ENCODE measurements at places on chromosomes 4 and X.

GRCh38 chr4:173494013-173494970 is 35.7 kb downstream of the HAND2 start:
- DNase-seq = peak; percentile 42
- peaks cover 19% of the 10 kb centered on the region for H3K4me1 ChIP-seq
- peak overlapping the region; percentile 81 for H3K4me3 ChIP-seq
- H3K27ac ChIP-seq = no peak overlapping the region
- H3K27me3 ChIP-seq = peaks cover 27% of the 10 kb centered on the region

- H3K4me3 ChIP-seq = no peak overlapping the region
- no peak for DNase-seq
- peaks cover 4% of the 10 kb centered on the region for H3K4me1 ChIP-seq
- H3K27me3 ChIP-seq = no peaks in the 10 kb centered on the region
- H3K36me3 ChIP-seq = peaks cover 7% of the 10 kb centered on the region
Observed at GRCh38 chr4:8477676-8478075, 37.1 kb downstream of the TRMT44 start.

DNA sequence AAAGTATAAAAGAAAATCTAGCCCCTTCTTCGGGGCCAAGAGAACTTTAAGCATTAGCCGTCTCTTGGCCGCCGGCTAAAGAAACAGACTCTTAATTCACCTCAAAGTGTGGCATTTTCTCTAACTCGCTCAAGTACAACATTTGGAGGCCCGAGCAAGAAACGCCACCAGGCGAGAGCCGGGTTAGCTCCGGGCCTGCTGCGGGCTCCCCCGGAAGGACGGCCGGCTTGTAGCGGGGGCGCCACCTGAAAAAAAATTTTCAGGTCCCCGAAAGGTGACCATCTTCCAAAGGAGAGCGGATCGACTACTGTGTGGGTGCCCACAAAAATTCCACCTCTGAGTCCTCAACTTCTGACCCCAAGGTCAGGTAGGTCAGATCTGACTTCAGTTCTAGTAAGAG is 156.0 kb downstream of the DEFB131A start:
- H3K27me3 ChIP-seq = no peaks in the 10 kb centered on the region
- peaks cover 6% of the 10 kb centered on the region for H3K36me3 ChIP-seq
- no peak overlapping the region for H3K4me3 ChIP-seq
- no peak for DNase-seq
- peaks cover 22% of the 10 kb centered on the region for H3K4me1 ChIP-seq

- H3K4me1 ChIP-seq = no peaks in the 10 kb centered on the region
- no peaks in the 10 kb centered on the region for H3K27me3 ChIP-seq
- DNase-seq = no peak
- H3K4me3 ChIP-seq = no peak overlapping the region
- no peak overlapping the region for H3K27ac ChIP-seq
Observed at GRCh38 chr4:20490734-20491133, 209.5 kb upstream of the PACRGL start.

GRCh38 chr4:137608085-137608484 is 75.8 kb upstream of the PCDH18 start:
- H3K36me3 ChIP-seq = no peaks in the 10 kb centered on the region
- DNase-seq = no peak
- H3K27me3 ChIP-seq = no peaks in the 10 kb centered on the region
- no peak overlapping the region for H3K4me3 ChIP-seq

GRCh38 chr4:187027272-187027671 is 303.6 kb upstream of the FAT1 start:
- no peak overlapping the region for H3K4me3 ChIP-seq
- no peaks in the 10 kb centered on the region for H3K4me1 ChIP-seq
- no peak overlapping the region for H3K27ac ChIP-seq
- no peaks in the 10 kb centered on the region for H3K36me3 ChIP-seq
- no peaks in the 10 kb centered on the region for H3K27me3 ChIP-seq
- no peak for DNase-seq

DNA sequence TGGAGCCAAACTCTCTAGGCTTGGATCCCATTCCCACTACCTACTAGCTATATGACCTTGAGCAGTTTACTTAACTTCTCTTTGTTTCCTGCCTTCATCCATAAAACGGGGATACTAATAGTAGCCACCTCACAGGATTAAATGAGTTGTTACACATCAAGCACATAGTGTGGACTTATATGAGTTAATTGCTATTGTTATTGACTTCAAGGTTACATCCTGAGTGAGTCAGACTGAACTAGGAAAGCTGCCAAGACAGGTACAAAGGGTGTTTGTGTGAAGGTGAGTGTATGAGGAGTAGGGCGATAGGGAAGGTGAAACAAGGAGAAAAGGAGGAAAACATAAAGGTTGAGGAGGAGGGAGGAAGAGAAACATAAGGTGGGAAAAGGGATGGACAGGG is 32.2 kb downstream of the TFDP3 start:
- no peak overlapping the region for H3K27ac ChIP-seq
- H3K27me3 ChIP-seq = no peaks in the 10 kb centered on the region
- H3K4me1 ChIP-seq = no peaks in the 10 kb centered on the region
- DNase-seq = no peak
- no peak overlapping the region for H3K4me3 ChIP-seq

- no peak overlapping the region for H3K4me3 ChIP-seq
- no peak overlapping the region for H3K27ac ChIP-seq
- H3K36me3 ChIP-seq = no peaks in the 10 kb centered on the region
- DNase-seq = no peak
- no peaks in the 10 kb centered on the region for H3K4me1 ChIP-seq
Observed at GRCh38 chr4:90183254-90183653, 56.1 kb downstream of the CCSER1 start.

GRCh38 chrX:115311601-115312001 is 22.1 kb downstream of the LUZP4 start:
- no peak overlapping the region for H3K4me3 ChIP-seq
- H3K36me3 ChIP-seq = no peaks in the 10 kb centered on the region
- DNase-seq = no peak
- H3K27ac ChIP-seq = no peak overlapping the region

DNA sequence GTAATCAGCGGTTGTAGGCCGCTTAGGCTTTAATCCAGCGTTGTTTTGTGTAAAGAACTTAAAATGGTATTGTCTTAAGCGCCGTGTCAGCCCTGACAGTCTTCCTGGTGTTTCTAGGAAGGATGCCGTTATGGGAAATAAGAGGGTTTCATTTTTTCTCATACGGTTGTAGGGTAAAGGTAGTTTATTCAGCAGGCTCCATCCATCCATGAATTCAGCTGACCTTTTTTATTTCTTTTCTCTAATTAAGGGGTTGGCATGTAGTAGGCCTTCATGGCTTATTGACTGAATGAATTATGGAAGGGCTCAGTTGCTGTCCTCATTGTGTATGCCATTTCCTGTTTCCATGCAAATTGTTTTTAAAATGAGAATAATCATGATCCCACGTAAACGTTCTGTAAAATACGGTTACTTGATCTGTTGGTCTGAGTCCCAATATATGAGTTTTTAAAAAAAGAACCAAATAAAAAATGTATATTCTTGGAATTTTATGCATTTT is 693 bp downstream of the OCIAD1 start:
- peaks cover 6% of the 10 kb centered on the region for H3K27me3 ChIP-seq
- peak overlapping the region; percentile 99 for H3K27ac ChIP-seq
- peaks cover 40% of the 10 kb centered on the region for H3K36me3 ChIP-seq
- DNase-seq = no peak

GRCh38 chr4:24778464-24779225 is 16.7 kb upstream of the SOD3 start:
- no peak overlapping the region for H3K4me3 ChIP-seq
- no peaks in the 10 kb centered on the region for H3K36me3 ChIP-seq
- no peaks in the 10 kb centered on the region for H3K27me3 ChIP-seq
- H3K27ac ChIP-seq = no peak overlapping the region
- H3K4me1 ChIP-seq = no peaks in the 10 kb centered on the region
- no peak for DNase-seq

DNA sequence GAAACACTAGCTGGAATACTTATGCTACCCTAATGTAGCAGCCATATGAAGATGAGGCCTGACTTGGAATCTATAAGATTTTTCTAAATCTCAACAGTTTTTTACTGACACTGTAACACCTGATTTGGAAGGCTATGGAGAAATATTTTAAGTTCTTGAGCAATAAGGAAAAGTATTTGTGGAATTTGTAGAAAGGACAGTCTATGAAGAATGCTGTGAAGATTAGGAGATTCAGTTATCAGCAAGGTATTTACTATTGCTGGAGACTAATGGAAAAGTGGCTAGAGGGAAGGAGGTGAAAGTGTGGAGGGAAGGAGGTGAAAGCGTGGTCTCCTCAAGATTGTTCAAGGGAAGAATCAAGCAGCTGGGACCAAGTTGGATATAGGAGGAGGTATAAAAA is 190.0 kb upstream of the EMCN start:
- no peak overlapping the region for H3K27ac ChIP-seq
- H3K4me1 ChIP-seq = no peaks in the 10 kb centered on the region
- H3K36me3 ChIP-seq = no peaks in the 10 kb centered on the region
- no peak overlapping the region for H3K4me3 ChIP-seq

DNA sequence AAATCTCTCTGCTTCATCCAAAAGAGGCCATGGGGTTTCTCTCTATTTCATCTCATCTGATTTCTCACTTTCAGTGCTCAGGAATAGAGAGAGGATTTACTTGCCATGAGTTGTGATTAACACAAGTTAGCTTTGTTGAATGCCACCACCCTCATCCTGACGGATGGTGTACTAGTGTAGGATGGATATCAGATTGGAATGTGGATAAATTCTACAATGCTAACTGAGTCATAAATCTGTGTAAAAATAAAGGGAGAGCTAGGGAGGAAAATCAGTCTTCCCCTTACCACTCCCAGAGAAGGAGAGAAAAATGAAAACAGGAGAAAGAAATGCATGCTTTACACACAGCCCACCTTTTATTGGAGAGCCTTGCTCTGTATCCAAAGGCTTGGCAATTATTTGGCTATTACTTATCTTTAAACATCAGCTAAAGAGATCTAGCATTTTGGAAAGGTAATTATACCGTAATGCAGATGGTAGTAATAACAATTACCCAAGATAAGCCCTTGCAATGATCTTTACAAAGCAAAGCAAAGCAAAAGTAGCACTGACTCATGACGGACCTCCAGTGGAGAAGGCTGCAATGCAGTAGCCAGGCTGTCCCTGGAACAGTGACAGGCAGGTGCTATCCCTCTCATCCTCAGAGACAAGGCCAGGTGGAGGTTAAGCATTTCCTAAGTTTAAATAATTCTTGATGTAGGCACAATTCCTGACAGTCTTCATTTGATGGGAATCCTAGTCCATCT is 306.3 kb upstream of the PPARGC1A start:
- no peak overlapping the region for H3K4me3 ChIP-seq
- H3K27ac ChIP-seq = no peak overlapping the region
- H3K36me3 ChIP-seq = no peaks in the 10 kb centered on the region
- no peak for DNase-seq
- H3K4me1 ChIP-seq = no peaks in the 10 kb centered on the region

- no peak overlapping the region for H3K27ac ChIP-seq
- no peaks in the 10 kb centered on the region for H3K4me1 ChIP-seq
- no peak overlapping the region for H3K4me3 ChIP-seq
- no peak for DNase-seq
- no peaks in the 10 kb centered on the region for H3K36me3 ChIP-seq
Observed at GRCh38 chr4:189514209-189514608, 426.5 kb upstream of the FRG1 start.

- H3K27ac ChIP-seq = no peak overlapping the region
- H3K4me3 ChIP-seq = no peak overlapping the region
- H3K36me3 ChIP-seq = no peaks in the 10 kb centered on the region
Observed at GRCh38 chr4:81666491-81666890, 194.8 kb upstream of the RASGEF1B start.

DNA sequence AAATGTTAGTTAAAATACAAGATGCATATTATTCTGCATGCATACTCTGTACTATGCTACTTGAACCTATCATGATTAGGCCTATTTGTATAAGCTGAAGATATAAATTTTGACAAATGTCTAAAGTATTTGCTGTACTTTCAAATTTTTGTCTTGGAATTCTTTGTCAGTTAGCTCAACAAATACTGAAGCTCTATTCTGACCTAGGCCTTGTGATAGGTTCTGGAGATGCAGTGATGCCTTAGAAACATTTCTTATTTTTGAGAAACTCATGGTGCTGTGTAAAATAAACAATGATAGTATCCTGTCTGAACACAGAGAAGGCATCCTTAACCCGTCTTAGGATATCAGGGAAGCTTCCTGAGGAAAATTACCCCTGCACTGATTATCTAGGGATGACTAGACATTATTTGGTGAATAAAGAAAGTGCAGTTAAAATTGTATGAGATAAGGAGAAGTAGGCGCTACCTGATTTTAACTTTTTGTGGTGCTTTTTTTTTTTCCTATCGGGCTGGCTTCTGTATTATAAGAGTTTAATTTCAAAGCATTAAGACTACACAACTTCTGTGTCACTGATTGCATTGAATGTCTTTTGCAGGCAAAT is 43.4 kb downstream of the MOB1B start:
- no peak overlapping the region for H3K27ac ChIP-seq
- no peak for DNase-seq
- H3K27me3 ChIP-seq = no peaks in the 10 kb centered on the region

- no peak overlapping the region for H3K4me3 ChIP-seq
- no peaks in the 10 kb centered on the region for H3K27me3 ChIP-seq
- no peaks in the 10 kb centered on the region for H3K4me1 ChIP-seq
Observed at GRCh38 chrX:32530802-32531403, 680.4 kb downstream of the DMD start.

DNA sequence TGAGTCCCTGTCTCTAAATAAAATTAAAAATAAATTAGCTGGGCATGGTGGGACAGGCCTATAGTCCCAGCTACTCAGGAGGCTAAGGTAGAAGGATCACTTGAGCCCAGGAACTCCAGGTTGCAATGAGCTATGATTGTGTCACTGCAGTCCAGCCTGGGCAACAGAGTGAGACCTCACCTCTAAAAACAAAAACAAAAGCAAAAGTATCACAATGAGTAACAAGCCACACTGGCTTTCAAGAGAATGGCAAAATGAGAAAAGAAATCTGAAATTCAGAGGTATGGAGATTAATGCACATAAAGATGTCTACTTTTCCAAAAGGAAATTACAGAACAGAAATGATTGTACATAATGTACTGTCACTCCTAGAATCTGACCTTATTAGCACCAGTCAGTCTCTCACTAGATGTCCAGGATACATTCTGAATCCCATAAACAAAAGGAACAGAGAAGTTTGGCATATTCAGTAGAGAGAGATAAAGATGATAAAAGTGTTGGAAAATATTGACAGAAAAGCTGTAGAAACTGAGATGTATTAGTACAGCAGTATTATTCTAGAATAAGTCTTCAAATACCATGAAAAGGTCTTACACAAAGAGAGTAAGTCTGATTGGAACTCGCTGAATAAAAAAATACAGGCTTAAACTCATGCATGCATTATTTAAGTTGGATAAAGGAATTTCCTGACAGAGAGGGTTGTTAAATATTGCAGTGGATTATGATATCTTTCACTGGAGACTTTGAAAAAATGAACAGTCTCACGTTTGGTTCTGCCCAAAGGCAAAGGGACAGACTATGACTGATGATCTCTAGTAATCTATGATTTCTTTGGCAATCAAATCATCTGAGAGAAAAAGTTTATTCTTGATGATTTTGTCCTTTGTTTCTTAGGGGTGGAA is 102.5 kb downstream of the SH3RF1 start:
- H3K36me3 ChIP-seq = peaks cover 2% of the 10 kb centered on the region
- H3K27me3 ChIP-seq = peaks cover 27% of the 10 kb centered on the region
- H3K27ac ChIP-seq = no peak overlapping the region
- no peak overlapping the region for H3K4me3 ChIP-seq
- no peak for DNase-seq

- H3K36me3 ChIP-seq = peaks cover 5% of the 10 kb centered on the region
- DNase-seq = no peak
- H3K27ac ChIP-seq = peak overlapping the region; percentile 23
- peak overlapping the region; percentile 93 for H3K4me3 ChIP-seq
Observed at GRCh38 chrX:68832101-68832416, 3.2 kb downstream of the EFNB1 start.

GRCh38 chr4:98749206-98749605 is 90.8 kb upstream of the TSPAN5 start:
- no peaks in the 10 kb centered on the region for H3K27me3 ChIP-seq
- H3K36me3 ChIP-seq = no peaks in the 10 kb centered on the region
- no peaks in the 10 kb centered on the region for H3K4me1 ChIP-seq
- no peak overlapping the region for H3K27ac ChIP-seq
- H3K4me3 ChIP-seq = no peak overlapping the region
